Activated T-cell treated with anti-CD3 and anti-CD28 coated beads, Interleukin-2, amount 50 U/mL, for 48 hours (primary cell): ENCODE measurements at places on chromosomes 5 and 9.

- DNase-seq: no peak
These were observed 102.1 kb downstream of the SUSD1 start for GRCh38 chr9:112072721-112073638.

DNA sequence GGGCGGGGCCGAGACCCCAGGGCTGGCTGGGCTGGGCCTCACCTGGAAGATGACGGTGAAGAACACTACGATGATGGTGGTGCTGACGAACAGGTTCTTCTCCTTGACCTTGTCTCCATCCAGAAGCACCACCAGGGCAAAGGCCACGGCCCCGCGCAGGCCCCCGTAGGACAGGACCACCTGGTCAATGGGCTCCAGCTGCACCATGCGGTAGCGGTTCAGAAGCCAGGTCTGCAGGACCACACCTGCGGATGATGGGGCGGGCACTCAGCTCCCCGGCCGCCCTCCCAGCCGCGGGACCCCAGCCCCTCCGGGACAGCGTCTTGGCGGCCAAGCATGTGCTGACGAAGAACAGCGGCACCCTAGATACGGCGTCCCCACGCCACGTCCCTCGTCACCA lies 39.5 kb downstream of the EXOC3 start:
- DNase-seq: no peak

- DNase-seq: peak; percentile 75
These were observed 35.3 kb upstream of the CLPTM1L start for GRCh38 chr5:1380011-1380817.

DNA sequence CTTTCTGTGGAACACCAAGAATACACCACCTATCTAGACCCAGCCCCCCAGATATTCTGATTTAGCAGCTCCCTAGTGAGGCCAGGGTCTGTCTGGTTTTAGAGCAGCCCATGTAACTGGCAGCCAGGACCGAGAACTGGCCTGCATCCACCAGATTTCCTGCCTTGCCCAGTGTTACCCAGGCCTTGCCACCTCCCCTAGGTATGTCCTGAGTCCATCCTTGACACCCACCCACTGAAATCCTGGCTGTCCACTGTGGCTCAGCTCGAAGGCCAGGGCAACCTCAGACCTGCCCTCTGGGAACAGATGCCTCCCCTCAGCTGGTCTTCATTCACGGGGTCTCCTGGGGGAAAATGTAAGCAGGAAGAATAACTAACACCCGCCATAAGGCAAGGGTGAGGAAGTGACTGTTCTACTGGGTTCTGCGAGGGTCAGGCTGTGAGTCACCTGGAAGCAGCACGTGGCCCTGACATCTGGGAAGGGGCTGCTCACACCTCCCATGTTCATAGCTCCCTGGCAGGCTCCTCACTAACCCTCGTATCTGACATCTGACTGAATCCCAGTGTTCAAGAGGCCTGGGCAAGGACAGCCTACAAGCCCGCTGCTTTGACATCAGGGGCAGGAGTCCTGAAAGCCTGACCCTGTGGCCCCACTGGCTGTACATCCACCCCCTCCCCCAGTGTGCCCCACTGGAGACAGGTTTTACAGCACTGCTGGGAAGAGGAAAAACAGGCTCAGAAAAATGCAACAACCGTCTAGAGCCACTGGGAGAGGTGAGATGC lies 72.7 kb downstream of the SEMA4D start:
- DNase-seq: peak; percentile 65

GRCh38 chr5:150122158-150122510 lies 33.5 kb downstream of the PDGFRB start:
- DNase-seq: peak; percentile 32

- DNase-seq: no peak
These were observed 55.1 kb upstream of the PRLR start for GRCh38 chr5:35285435-35285834.

- DNase-seq: no peak
These were observed 77.6 kb upstream of the LMX1B start for GRCh38 chr9:126536131-126536530.

DNA sequence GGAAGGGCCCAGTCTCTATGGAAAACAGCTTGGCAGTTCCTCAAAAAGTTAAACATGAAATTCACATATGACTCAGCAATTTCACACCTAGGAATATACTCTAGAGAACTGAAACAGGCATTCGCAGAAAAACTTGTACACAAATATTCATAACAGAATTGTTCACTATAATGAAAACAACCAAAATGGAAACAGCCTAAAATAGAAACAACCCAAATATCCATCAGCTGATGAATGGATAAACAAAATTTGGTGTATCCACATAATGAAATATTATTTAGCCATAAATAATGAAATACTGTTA lies 4.8 kb upstream of the GPR150 start:
- DNase-seq: no peak

GRCh38 chr5:80220245-80220897 lies 35.5 kb downstream of the SERINC5 start:
- no peak for DNase-seq

DNA sequence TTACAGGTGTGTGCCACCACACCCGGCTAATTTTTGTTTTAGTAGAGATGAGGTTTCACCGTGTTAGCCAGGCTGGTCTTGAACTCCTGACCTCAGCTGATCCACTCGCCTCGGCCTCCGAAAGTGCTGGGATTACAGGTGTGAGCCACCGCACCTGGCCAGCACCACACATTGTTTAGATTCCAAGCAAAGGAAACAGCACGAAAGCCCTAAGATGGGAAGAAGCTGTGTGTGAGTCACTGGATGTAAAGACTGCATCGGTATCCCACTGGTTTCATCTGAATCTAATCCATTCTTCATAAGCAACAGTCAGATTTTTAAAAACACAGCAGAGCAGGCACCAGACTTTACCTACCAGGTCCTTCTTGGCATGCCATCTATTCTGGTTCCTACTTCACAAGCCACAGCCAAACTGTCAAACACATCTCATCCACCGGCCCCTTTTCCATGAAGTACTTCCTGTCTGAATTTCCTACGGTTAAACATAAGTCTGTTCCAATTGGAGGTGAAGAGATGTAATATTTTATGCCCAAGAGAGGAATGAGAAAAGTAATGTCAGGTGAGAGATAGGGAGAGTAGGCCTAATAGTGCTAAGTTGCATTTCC lies 17.4 kb downstream of the UBTD2 start:
- DNase-seq: no peak

DNA sequence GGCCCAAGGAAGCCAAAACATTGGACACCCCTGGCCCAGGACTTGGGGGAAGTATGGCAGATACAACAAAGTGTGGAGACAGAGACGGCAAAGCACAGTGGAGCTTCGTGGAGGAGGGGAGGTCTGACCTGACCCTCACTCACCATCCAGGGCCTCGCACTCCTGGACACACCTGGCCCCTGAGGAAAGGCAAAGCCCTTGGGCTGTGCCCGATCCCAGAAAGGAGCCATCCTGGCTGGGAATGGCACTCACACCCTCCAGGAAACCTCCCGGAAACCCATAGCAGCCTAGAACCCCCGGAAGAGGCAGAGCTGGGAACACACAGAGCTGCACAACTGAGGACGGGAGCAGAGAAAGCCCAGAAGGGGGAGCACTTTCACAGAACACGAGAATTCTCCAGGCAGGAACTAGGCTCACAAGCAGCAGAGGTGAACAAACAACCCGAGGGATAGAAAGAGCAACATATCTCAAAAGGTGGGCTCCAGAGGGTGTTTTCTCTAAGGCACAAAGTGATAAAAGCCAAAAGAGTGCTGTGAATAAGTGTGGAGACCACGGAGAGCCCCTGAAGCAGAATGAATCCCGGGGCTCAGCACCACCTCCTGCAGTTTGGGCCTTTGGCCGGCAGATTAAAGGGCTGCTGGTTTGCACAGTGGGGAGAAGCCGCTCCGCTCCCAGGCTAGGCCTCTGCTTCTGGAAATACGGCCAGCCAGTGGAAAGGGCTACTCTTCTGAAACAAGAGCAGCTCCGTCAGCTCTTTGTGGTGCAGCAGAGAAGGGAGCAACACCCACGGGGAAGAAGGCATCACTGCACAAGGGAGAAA lies 108.2 kb downstream of the UBE2R2 start:
- DNase-seq: peak; percentile 43

GRCh38 chr5:132481596-132482211 lies 8.9 kb downstream of the IRF1 start:
- DNase-seq: peak; percentile 58

DNA sequence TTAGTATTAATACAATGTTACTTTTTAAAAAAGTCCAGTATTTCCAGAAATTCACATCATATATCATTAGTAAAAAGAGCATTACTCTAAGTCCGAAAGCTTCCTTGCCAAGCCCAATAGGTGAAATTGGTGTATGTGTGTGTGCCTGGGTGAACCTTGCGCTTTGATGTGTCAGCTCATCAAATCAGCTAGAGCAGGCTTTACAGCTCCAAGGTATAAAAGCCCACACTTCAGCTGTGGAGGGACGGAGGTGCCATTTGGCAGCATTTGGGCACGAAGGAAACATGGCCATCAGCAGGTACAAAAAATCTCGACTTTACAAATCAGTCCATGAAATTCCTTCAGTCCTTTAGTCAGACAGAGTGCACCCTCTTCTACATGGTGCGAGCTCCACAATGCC lies 76.5 kb upstream of the IL7R start:
- DNase-seq: peak; percentile 64

GRCh38 chr5:118906947-118907346 lies 81.4 kb downstream of the DTWD2 start:
- no peak for DNase-seq

DNA sequence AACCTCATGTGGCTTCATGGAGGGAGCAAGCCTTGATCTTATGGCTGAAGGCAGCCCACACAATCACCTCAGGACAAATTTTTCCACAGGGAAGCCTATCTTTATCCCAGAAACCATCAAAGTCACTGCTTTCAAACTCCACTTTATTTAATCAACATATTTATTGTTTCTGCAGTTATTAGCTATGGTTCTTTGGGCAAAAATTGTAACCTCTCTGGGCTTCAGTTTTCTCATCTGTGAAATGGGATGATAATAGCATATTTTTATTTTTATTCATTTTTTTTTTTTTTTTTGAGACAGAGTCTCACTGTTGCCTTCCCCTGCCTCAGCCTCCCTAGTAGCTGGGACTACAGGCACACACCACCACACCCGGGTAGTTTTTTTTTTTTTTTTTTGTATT lies 2.1 kb upstream of the RPS14 start:
- DNase-seq: no peak

DNA sequence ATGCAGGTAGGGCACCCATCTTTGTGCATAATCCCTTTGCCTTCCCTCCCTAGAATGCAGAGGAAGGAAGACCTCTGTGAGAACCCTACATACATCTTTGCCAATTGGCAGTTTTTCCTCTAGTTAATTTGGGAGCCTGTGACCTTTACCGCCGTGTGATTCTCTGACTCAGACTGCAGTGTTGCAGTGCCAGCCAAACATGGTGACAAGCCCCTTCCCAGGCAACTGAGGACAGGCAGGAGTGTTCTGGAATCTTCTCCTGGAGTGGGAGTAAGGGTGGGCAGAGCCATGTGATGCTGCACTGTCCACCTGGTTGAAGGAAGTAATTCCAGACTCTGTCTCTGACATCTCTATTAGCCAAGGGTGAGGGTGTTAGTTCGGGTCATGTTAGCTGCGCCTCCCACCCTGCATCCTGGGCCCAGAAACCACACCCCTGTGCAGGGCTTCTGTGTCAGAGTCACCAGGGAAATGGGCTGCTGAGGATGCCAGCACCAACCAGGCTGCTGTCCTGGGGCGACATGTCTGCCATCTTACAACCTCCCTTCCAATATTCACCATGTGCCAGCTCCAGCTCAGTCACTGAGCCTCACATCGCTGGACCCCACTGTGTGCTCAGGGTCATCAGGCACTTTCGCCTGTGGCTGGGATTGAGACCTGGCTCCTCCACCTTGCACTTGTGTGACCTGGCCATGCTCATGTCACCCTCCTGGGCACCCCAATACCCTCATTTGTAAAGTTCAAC lies 21.8 kb downstream of the KCNIP1 start:
- no peak for DNase-seq

- DNase-seq: peak; percentile 20
These were observed 373.6 kb downstream of the ADGRV1 start for GRCh38 chr5:90932052-90932699.

GRCh38 chr5:123474228-123474627 lies 37.7 kb upstream of the CSNK1G3 start:
- DNase-seq: no peak

- DNase-seq: no peak
These were observed 10.7 kb downstream of the PCDHAC2 start for GRCh38 chr5:140977003-140977402.

DNA sequence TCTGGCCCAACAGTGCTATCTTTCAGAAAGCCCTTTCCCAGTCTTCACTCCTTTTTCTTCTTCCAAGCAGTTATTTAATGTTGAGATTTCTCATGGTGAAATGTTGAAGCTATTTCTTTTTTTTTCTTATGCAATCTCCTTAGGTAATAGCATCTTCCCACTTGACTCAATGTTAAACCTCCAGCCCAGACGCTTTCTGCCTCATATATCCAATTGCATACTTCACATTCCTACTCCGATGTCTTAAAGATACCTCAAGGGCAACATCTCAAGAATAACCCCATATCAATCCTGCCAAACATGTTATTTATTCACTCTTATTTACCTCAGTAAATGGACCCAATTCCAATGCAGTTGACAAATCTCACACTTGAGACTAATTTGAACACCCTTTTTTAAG lies 187.3 kb downstream of the CDH12 start:
- no peak for DNase-seq

- no peak for DNase-seq
These were observed 23.7 kb downstream of the PIP5K1B start for GRCh38 chr9:68728731-68729130.

- no peak for DNase-seq
These were observed 70.4 kb upstream of the FCN1 start for GRCh38 chr9:134987906-134988700.

- DNase-seq: no peak
These were observed 200.0 kb upstream of the ANKRD55 start for GRCh38 chr5:56433039-56433617.

GRCh38 chr5:166505544-166505943 lies 1785.9 kb upstream of the WWC1 start:
- DNase-seq: no peak

DNA sequence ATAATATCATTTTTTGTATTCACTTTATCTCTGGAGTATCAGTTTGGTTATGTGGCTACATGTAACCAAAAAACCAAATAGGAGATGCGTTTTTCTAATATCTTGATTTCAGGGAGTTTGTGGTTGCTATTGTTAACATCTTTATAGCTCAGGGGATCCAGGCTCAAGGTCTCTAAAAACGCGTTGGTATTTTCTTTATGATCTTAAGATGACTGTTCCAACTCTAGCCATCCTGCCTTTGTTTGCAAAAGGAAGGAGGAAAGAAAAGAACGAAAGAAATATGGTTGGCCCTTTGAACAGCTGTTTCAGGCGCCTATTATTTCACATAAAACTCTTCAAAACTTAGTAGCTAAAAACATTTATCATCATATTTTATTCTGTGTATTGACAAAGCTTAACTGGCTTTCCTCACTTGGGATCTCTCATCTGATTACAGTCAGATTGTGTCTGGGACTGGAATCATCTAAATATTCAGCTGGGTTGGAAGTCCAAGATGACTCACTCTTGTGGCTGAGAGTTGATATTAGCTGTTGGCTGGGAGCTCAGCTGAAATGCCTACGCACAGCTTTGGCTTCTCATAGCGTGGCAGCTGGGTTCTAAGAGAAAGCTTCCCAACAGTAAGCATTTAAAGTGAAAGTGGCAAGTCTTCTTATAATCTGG lies 60.1 kb downstream of the FAM174A start:
- no peak for DNase-seq

GRCh38 chr5:75363111-75363510 lies 26.1 kb downstream of the HMGCR start:
- no peak for DNase-seq
